GM13977 (cell line): ENCODE measurements at places on chromosomes 11 and 22.

DNA sequence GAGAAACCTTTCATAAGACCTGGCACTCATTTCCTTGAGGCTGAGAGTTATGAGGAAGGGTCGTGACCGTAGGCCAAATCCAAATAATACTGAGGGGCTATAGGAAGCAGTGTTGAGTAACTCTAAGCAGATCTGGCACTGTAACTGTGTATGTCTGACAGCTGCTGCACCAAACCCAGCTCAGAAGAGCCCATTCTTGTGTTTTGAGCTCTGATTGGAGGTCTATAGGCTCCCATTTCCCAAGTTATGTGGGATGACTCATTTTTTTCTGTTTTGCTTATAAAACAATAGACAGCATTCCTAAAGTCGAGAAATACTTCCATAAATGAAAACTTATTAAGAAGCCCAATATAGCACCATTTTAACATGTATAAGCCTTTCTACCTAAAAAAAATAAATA is 645.8 kb downstream of the DLG2 start:
- DNase-seq: no peak

DNA sequence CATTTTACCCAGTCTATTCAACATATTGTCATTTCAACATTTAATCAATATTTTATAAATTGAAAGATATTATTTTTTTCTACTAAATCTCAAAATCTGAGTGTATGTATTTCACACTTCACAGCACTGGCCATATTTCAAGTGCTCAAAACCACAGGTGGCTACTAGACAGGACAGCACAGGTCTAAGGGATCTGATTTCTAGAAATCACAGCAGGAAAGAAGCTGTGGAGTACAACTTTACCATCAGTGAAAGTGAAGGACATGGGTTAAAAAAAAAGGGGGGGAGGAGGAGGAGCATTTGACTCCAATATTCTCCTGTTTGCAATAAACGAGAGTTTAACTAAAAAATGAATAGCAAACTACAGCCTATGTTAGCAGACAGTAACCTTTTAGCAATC is 4.5 kb downstream of the PRDM10 start:
- DNase-seq: no peak

GRCh38 chr11:10441652-10442503 is 13.2 kb upstream of the AMPD3 start:
- peak; percentile 74 for DNase-seq

DNA sequence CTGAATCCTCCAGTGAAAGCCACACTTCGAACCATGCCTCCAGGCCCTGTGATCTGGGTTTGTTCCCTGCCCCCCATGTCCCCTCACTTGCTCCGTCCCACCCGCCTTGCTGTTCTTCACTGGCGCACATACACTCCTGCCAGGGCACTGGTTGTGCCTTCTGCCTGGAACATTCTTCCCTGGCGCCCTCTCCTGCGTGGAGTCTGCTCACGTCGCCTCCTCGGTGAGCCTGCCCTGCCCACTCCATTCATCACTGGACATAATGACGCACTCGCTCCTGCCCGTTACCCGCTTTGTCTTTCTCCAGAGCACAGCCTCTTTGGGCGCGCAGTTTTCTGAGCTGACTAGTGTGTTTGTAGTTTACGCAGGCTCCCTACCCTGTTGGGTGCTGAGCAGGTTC is 21.0 kb upstream of the MIEF1 start:
- DNase-seq: no peak

DNA sequence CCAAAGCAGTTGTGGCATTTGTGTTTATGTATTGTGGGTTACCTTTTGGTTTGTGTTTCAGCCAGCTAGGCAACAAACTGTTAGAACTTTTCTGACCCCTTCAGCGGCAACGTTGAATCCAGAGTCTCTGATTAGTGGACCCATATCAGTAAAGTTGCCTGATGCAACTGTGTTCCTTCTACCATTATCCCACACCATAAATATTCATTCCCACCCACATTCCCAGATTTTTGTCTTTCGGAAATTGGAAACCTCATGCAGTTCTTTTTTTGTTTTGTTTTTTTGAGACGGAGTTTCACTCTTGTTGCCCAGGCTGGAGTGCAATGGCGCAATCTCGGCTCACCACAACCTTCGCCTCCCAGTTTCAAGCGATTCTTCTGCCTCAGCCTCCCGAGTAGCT is 30.7 kb upstream of the RBX1 start:
- no peak for DNase-seq

DNA sequence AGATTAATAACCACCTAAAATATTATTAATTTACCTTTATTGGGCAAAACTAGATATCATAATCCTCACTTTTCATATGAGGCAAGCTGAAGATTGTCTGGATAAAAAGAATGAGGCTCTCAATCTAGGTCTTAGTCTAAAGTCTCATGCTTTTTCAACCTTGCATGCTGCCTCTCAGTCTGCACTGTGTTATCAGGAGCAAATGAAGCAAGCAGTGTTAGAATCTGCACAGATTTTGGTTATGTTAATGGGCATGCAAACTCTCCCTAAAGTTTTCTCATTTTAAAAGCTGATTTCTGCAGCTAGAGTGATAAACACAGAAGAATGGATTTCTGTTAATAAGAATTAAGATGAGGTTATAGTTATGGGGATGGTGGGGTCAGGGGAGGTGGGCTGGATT is 350.7 kb upstream of the C11orf87 start:
- no peak for DNase-seq

GRCh38 chr11:101456812-101457211 is 127.0 kb downstream of the TRPC6 start:
- no peak for DNase-seq

GRCh38 chr22:21951931-21952465 is 650 bp downstream of the PPM1F start:
- no peak for DNase-seq

GRCh38 chr11:776561-777287 is 563 bp downstream of the GATD1 start:
- peak; percentile 90 for DNase-seq

DNA sequence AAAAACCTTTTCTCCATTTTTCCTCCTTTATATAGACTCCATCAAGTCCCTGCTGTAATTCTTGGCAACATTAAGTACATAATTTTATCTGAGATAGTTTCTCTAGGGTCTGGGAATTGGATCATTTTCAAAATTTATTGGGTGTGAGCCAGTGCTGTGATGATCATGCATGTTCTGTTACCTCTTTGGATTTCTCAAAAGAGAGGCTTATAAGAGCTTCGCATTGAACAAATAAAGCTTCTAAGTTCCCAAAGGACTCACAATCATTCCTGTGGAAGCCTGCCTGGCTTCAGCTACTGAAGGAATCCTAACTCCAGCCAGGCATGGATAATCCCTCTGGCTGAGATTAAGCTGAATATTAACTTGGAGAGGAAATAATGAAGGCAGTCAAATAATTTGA is 208.5 kb downstream of the RAB38 start:
- no peak for DNase-seq
